Anterior cingulate cortex (tissue), 58 donors: ENCODE measurements at places on chromosomes 12 and 14.

DNA sequence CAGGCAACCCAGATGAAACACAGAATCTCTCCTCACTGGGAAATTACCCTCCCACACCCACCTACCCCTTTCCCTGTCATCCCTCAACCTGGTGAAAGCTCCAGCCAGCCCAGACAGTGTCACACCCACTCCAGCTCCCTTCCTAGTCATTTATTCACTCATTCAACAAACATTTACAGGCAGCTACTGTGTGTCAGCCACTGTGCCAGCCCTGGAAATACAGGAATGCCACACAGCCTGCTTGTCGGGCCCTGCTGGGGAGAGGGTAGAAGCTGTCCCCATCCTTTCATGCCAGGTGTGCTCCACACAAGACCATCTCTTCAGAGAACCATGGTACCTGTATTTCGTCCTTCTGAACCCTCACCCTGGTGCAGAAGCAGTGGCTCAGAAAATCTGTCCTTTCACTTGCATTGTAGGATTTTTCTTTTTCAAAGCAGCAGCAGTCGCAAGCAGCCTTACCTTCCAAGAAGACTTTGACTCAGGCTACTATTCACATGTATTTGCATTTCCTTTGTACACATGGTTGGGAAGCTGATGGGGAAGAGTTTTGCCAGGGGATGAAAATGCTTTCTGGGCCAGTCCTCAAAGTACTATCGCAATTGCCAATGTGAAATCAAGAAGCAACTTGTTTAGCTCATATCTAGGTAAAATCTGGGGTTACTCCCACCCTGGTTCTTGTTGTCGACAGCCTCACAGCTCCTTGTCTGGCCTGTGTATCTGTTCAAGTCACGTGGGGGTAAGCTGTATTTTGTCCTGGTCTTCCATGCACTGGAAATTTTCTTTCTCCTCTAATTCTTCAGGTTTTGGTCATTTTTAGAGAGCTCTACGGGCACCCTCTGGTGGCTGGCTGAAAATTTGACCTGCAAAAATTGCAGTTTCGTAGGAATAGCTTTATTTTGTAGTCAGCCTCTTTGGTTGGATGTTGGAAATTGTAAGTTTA lies 147.4 kb upstream of the EGLN3 start:
- DNase-seq, result peak; percentile 22

- no peak for DNase-seq
Observed at GRCh38 chr12:50365709-50366406, 30.6 kb downstream of the FAM186A start.

DNA sequence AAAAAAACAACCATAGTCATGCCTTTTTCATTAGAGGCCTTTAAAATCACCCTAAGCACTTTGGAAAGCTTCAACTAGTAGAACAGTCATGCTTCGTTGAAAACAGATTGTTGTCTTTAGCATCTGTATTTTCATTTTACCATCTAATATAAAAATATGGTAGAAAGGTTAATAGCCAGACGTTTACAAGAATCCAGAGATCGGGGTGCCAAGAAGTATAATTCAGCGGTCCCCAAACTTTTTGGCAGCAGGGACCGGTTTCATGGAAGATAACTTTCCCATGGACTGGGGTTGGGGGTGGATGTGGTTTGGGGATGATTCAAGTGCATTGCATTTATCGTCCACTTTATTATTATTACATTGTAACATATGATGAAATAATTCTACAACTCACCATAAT lies 138.4 kb downstream of the GLT1D1 start:
- no peak for DNase-seq

DNA sequence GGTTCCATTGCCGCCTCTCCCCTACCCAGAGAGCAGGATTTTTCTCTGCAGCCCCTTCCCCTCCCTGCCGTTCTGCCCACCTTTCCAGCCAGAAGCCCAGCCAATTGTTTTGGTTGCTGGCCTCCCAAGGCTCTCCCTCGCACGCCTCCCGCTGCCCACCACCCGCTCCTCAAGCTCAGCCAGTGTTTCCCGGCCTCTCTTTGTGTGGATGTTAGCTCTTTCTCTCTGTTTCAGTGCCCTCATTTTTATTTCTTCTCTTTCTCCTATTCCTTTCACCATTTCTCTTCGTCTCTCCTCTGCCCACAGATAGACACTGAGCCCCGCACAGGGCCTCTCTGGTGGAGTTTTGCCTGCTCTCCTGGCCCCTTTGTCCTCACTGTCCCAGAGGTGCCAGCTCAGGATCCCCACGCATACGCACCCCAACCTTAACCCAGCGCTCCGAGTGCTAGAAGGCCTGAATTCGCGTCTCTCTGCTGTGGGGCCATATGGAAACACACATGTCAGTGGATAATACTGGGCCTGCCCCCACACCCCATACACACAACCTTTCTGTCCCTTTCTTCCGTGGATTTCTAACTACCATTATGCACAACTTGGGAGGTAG lies 54.9 kb downstream of the SMUG1 start:
- DNase-seq, result no peak

DNA sequence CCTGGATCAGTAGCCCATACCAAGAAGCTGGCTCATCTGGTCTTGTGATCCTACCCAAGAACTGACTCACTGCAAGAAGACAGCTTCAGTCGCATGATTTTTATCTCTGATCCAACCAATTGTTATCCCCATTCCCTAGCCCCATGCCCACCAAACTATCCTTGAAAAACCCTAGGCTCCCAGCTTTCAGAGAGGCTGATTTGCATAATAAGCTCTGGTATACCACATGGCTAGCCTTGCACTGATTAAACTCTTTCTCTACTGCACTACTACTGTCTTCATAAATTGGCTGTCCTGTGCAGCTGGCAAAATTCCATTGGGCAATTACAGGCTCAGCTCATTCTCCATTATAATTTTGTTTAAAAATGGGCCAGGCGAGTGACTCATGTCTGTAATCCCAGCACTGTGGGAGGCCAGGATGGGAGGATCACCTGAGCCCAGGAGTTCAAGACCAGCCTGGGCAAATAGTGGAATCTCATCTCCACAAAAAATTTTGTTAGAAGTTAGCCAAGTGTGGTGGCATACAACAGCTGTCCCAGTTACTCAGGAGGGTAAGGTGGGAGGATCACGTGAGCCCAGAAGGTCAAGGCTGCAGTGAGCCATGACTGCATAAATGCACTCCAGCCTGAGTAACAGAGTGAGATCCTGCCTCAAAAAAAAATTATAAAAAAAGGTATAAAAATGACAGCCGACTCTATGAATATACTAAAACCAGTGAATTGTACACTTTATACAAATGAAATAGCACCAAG lies 76.7 kb upstream of the EIF5 start:
- DNase-seq, result no peak

DNA sequence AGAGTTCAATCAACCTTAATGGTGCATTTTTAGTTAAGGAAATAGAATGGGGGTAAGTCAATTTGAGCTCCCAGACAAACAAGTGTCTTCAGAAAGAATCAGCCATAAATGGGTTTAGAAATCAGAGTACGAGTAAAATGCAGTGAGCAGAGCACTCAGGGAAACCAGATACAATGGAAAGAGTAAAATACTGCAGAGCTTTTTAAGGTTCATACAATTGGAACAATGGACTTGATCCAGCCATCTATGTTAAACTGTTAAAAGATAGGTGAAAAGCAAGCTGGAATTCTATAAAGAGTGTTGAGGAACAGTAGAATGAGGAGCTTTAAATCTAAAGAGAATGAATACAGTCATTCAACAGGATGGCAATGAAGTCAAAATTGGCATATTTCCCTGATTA lies 23.8 kb upstream of the PCNX4 start:
- no peak for DNase-seq

DNA sequence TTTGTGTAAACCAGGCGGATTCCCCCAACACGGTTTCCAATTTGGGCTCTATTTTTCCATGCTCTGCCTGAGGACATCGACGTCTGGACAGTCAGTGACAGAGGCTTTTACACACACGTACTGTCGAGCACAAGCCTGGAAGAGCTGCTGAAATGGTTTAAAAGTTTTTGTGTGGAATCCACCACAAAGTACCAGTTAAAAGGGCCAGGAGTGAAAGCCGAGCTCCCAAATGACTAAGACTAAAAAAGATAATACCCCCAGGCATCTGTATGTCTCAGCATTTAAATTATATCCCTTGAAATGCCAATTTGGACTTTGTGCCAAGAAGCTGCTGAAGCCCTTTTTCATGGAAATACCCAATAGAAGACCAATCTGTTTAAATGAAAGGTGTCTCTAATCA lies 173.2 kb downstream of the EGLN3 start:
- no peak for DNase-seq

GRCh38 chr12:124217508-124218242 lies 77.2 kb upstream of the RFLNA start:
- peak; percentile 34 for DNase-seq

DNA sequence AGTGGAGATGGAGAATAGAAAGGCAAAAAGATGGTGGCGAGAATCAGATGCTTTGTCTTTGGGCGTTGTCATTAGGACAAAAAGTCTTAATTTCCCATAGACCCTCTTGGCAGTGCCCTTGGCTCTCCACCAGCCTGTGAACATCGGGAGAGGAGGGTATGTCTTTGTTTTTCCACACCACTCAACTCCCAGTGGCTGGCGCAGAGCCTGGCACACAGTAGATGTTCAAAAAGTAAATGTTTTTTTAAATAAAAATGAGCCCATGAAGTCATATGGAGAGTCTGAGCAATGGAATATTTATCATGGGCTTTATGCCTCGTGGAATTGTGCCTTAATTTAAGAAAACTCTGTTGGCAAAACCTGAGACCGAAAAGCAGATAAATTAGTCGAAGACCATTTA lies 90.4 kb downstream of the SRGAP1 start:
- DNase-seq, result no peak

DNA sequence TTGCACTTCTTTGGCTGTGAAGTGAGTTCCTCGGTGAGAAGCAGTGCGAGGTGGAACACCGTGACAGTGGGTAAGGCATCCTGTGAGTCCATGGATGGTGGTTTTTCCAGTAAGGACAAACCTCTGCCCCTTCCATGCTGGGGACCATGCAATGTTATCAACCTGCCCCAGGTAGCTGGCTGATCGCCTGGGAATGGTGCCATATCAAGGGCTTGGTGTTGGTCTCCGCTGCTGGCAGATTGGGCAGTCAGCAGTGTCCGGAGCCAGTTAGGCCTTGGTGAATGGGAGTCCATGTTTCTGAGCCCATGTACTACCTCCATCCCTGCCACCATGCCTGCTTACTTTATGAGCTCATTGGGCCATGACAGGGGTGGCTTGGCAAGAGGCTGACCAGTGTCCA lies 114.7 kb upstream of the C14orf180 start:
- DNase-seq, result no peak

DNA sequence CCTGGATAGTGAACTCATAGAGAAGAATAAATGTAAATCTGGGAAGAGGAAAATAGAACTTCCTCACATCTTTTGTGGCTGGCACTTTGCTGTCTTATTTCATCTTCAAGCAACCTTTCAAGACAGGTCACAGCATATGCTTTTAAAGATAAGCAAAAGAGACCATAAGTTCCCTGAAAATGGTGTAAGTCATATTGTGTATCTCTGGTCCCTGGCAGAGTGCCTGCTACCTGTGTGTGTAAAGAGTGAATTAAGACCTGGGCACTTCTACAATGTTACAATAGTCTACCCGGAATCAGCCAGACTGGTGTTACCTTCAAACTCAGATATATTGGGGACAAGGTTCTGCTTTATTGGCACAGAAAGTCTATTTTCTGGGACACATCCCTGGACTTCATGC lies 168.8 kb downstream of the SLC2A13 start:
- no peak for DNase-seq

DNA sequence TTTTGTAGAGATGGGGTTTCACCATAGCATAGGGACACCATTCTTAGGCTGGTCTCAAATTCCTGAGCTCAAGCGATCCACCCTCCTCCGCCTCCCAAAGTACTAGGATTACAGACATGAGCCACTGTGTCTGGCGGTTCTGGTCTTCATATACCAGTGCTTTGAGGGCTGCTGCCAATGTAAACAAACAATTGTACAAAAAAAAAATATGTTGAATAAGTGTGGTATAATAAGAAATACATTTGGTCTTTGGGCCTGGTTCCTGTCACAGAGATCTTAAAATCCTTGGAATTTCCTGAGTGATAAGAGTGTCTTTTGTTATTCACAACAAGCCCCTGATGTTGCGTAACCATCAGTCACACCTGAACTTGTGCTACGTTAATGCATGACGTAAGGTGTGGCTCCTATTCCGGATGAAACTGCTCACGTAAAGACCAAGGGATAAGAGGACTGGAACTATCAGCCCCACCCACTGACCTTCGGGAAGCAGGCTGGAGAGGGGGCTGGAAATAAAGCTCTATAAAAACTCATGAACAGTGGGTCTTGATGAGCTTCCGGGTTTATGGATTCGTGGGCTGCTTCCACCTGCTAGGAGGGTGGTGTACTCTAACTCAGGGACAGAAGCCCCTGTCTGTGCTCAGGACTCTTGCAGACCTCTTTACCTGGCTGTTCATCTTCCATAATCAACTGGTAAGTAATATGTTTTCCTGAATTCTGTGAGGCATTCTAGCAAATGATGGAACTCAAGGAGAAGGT lies 16.5 kb upstream of the RIMKLB start:
- no peak for DNase-seq

- DNase-seq, result no peak
Observed at GRCh38 chr12:81705586-81705985, 53.6 kb downstream of the PPFIA2 start.

- DNase-seq, result no peak
Observed at GRCh38 chr12:79058342-79058741, 193.8 kb downstream of the SYT1 start.

GRCh38 chr12:90519285-90519684 lies 435.7 kb downstream of the CCER1 start:
- DNase-seq, result no peak

- DNase-seq, result no peak
Observed at GRCh38 chr12:107035733-107036132, 48.8 kb upstream of the MTERF2 start.

DNA sequence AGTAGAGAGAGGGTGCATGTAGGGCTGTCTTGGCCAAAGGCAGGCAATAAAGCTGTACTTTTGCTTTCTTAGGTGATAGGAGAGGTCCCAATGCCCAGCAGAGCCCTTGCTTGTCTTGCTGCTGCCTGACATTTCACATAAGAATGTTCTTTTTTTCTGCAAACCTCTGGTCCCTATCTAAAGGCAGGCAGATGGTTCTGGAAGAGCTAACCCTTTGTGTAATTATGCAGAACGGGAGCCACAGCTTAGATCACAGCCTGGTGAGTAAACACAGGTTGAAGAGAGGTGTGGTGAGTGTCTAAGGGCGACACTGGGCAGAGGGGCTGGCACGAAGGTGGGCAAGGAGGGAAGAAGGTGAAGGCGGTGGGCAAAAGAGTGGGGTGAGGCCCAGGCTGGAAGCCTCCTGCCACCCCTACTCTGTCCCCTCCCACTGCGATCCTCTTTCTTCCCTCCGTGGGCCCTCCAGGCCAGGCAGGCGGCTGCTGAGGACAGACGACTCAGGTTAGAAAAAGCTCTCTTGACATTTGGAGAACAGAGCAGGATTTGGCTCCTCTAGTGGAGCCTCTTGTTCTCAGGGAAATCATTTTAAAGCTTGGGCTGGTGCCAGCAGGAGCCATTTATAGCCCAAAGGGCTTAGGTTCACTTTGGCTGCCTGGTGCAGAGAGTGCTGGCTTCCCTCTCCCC lies 42.8 kb downstream of the PRMT8 start:
- DNase-seq, result no peak

- no peak for DNase-seq
Observed at GRCh38 chr12:95974358-95974757, 21.8 kb downstream of the HAL start.

GRCh38 chr12:123995023-123995748 lies 22.2 kb downstream of the ZNF664 start:
- DNase-seq, result no peak
